ENCODE measurements at places on chromosomes 13 and 19.

DNA sequence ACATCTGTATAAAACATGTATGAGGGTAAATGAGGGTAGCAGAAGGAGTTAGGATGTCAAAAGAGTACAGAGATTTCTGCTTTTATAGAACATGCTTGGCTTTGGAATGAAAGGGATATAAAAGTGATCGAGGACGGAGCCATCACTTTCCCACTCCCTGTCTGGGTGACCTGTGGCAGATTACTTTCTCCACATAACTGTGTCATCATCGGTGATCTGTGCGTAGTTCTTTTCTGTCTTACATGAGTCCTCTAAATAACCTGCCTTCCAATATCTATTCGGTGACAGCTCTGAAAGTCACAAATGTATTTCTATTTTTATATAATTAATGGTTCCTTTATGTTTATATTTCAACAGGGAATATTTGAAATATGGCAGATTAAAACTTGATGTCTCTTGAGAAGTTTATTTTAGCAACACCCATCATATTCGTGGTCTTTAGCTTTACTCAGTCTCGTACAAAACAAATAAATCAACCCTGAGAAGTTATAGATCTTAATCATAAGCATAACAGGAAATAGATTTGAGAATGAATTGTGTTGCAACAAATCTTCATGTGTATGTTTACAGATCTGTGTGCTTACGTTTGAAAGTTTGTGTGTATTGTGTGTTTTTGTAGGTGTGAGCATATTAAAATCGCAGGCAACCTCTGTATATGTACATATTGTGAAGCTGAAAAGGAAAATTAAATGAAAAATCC, 1094.3 kb downstream of the EFNB2 start:
- DNase-seq = no peak

GRCh38 chr19:8517551-8518442, 3.8 kb upstream of the ZNF414 start:
- DNase-seq = no peak

GRCh38 chr19:35501684-35502083, 11.4 kb upstream of the KRTDAP start:
- no peak for DNase-seq

DNA sequence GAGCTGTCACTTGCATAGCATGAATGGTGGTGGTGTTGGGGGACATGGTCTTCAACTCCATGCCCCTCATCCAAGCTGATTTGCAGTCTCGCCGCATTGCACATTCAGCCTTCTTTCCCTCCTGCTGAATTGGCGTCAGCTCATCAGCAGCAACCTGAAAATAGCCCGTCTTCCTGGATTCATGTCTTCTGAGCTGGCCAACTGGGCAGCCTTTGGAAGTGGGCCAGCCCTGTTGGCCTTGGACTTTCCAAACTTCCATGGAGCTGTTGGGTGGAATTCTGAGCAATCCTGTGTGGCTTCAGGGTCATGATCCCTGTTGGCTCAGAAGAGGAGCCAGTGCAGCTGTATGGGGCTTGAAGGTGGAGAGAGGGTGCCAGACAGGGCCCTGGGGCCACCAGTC, 68.8 kb downstream of the ZNF536 start:
- DNase-seq = no peak

GRCh38 chr13:72754111-72754510, 26.4 kb downstream of the BORA start:
- DNase-seq = no peak

- no peak for DNase-seq
Observed at GRCh38 chr19:8208922-8209461, at the start of gene CERS4. CERS4 (plus strand) TSS chr19:8209370; CDS start chr19:8251077, 41,707 bp downstream.

DNA sequence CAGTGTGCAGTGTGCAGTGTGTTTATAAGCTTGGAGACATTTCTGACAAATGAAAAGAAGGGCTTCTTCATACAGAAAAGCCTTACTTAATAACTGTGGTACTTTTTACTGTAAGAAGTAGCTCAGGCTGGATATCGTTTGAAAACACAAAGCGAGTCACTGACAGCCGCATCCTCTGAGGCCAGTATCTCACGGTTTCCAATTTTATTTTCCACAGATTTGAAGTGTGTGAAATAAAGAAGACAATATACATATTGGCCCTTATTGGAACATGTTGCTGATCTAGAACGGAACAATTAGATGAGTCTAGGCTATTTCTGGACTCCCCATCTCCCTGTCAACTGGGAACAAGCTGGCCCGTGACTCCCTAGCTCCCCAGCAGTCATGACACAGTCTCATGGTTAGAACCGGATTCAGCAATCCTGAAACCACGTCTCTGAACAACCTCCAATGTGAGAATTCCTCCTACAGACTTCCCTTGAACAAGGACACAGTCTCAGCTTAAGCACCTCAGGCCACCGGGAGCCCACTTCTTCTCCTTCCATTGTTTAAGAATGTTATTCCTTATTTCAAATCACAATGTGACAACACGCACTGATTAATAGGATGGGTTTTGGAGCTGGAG, 484.5 kb downstream of the COG6 start:
- DNase-seq = no peak

- DNase-seq = no peak
Observed at GRCh38 chr19:35080613-35081170, 34.9 kb upstream of the FXYD3 start.

GRCh38 chr13:58472483-58472882, 840.9 kb downstream of the PCDH17 start:
- DNase-seq = no peak

- DNase-seq = no peak
Observed at GRCh38 chr13:31150315-31150985, 11.3 kb downstream of the HSPH1 start.

DNA sequence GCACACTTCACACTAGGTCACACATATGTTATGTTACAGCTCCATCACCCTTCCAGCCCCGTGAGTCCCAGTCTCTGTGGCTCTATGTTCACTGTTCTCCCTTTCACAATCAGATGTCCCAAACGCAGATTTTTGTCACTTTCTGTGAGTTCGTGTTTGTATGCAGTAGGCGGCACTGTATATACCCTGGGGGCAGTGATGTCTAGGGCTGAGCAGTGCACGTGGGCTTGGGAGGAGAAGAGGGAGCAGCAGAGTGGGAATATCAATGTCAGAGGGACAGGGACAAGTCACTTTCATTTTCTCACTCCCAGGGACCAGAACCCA, 22.0 kb downstream of the PSG1 start:
- DNase-seq = no peak

- DNase-seq = no peak
Observed at GRCh38 chr13:50141375-50141975, 126.2 kb downstream of the KCNRG start.

DNA sequence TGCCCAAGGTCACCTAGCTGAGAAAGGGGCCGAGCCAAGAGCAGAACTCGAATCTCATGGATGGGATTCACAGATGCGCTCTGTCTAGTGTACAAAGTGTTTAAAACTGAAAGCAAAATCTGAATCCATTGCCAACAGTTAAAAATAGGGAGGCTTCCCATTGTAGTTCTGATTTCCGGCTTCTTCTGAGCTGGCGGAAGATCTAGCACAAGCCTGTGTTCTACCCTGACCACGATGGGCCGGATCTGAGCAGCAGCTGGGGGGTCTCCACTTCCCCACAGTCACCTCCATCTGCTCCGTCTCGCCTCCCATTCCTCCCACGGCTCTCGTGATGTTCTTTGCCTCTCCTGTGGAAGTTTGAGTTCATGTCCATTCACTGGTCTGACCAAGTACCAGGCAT, 2.4 kb downstream of the CACNG8 start:
- no peak for DNase-seq

DNA sequence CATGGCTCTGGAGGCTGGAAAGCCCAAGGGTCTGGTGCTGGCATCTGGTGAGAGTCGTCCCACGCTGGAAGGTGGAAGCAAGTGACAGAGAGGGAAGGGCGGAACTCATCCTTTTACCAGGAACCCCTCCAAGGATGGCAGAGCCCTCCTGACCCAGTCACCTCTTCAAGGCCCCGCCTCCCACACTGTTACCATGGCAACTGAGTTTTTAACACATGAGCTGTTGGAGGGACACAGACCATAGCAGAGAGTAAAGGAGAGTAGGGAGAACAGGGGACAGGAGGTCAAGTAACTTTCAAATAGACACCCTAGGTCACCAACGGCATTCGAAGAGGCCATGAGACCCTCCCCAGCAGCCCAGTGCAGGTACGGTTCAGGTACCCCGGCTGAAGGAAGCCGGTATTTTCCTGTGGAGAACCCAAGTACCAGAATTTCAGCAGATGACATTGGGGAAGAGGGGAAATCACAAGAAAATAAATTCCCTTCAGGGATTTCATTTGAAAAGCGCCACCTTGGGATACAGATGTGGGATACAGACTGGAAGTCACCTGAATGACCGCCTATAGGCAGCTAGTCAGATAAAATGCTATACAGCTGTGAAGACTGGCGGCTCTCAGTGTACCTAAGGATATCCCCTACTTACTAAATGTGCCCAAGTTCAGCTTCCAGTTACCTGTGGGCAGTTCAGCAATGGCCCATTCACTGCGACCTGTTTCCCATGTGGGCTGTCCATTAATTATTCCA, 8.0 kb downstream of the IL17D start:
- no peak for DNase-seq

- peak; percentile 37 for DNase-seq
Observed at GRCh38 chr13:32142956-32143375, 111.4 kb downstream of the FRY start.

DNA sequence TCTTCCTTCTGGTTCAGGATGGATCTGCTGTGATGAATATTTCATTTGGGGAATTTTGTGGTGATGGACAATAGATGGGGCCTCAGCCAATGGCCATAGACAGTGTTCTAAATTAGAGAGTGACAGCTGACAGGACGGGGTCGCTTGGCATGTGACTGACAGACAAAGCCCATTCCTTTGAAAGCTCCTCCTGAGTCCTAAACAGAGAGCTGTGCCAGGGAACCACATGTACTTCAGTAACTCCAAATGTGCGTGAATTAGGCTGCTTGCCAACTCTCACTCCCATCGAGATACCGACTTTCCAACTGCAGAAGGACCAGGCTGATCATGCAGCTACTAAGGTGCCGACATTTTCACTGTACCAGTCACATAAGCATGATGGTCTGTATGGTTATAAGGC, 187.7 kb downstream of the SHISA2 start:
- no peak for DNase-seq

DNA sequence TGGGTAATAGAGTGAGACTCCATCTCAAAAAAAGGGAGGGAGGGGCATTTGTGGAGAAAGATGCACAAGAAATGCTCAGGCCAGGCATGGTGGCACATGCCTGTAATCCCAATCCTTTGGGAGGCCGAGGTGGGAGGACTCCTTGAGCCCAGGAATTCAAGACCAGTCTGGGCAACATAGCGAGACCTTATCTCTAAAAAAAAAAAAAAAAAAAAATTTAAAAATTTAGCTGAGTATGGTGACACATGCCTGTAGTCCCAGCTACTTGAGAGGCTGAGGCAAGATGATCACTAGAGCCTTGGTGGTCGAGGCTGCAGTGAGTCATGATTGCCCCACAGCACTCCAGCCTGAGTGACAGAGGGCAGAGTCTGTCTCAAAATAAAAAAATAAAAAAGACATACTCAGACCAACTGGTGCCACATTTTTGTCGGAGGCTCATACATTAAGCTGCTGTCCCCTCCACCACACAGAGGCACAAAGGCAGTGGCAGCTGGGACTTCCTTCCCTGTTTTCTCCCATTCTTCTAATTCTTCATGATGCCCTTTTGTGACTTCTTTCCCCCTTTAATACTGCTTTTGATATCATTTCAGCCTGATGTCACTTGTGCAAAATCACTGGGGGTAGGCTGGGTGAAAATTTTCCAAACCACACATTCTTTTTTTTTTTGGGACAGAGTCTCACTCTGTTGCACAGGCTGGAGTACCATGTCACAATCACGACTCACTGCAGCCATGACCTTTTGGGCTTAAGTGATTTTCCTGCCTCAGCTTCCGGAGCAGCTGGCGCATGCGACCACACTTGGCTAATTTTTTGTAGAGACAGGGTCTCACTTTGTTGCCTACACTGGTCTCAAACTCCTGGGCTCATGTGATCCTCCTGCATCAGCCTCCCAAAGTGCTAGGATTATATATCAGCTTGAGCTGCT, 26.8 kb upstream of the CXCL17 start:
- no peak for DNase-seq

- DNase-seq = no peak
Observed at GRCh38 chr19:47891923-47892666, 6.0 kb upstream of the SULT2A1 start.

DNA sequence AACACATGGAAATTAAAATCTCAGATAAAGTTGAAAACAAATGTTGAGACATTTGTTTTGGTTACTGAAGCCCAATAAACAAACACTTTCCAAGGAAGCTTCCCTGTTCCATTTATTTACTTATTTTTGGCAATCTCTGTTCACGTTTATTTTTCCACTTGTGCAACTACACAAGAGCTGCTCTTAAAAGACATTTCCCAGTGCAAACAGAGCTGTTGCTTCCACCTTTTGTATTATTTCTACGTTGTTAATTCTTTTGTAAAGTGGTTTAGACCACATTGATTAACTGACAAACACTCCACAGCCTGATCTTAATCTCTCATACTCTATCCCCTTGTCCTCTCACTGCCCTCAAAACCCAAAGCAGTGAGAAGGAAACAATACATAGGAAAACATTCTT, 757.6 kb downstream of the LIG4 start:
- DNase-seq = no peak

- DNase-seq = no peak
Observed at GRCh38 chr19:3359015-3359918, 7.1 kb upstream of the NFIC start.

- no peak for DNase-seq
Observed at GRCh38 chr13:62087124-62087523, 671.5 kb upstream of the PCDH20 start.

DNA sequence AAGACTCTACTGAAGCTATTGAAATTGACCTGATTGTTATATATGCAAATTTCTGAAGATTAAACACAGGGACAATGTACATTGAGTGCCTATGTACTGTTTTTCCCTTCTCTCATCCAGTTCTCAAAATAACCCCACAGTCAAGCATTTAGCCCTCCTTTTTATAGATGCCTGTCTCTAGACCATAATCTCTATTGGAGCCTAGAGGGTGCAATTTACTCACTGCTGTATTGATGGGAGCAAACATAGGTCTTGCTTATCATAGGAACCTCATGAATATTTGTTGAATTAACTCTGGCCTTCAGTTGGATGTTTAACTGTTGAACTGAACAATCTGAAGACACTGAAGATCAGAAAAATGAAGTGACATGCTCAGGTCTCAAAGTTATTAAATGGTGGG, 183.0 kb downstream of the RFC3 start:
- DNase-seq = no peak

- DNase-seq = no peak
Observed at GRCh38 chr19:14682084-14682483, 7.4 kb upstream of the ADGRE3 start.

DNA sequence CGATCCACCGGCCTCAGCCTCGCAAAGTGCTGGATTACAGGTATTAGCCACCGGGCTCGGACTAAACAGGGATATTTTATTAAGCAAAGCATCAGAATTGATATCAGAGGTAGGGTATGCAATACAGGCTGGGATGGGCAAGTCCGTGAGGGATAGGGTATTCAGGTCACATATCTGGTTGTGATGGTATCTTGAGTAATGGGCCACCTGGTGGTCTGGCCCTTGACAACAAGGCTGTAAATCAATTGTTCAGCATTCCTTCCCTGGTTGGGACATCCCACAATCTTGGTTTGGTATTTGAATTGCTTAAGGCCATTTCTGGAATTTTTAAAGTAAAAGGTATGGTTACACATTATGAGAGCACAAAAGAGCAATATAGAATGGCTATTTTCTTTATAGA, 1588.0 kb downstream of the SLITRK1 start:
- no peak for DNase-seq
